Omental fat pad (tissue), 4 donors: ENCODE measurements at places on chromosomes 12 and 14.

DNA sequence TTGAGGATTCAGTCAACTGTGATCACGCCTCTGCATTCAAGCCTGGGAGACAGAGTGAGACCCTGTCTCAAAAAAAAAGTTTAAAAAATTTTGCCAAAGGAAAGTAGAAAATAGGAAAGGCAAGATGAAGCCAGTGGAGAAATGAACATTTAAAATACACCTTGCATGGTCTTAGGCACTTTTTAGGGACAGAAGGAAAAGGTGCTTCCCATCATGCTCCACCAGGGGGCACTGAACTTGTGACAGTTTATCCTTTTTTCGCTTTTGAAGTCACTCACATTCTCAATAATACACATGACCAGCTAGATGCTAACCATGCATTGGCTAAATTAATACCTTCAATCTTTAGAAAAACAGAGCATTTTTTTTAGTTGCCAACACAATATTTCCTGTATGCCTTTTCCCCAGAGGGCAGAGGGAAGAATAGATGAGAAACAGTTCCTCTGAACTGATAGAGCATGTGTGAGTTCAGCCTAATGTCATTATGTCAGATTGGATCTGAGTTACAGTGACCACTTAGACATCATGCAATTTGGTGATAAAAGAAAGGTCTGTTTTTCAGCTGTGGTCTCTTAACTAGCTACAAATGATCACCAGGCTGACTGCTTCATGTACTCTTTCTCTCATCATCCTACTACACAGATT lies 221.8 kb upstream of the SSTR1 start:
- no peak for DNase-seq

- no peak for DNase-seq
Observed at GRCh38 chr14:105492031-105492970, 1.3 kb downstream of the TEDC1 start.

DNA sequence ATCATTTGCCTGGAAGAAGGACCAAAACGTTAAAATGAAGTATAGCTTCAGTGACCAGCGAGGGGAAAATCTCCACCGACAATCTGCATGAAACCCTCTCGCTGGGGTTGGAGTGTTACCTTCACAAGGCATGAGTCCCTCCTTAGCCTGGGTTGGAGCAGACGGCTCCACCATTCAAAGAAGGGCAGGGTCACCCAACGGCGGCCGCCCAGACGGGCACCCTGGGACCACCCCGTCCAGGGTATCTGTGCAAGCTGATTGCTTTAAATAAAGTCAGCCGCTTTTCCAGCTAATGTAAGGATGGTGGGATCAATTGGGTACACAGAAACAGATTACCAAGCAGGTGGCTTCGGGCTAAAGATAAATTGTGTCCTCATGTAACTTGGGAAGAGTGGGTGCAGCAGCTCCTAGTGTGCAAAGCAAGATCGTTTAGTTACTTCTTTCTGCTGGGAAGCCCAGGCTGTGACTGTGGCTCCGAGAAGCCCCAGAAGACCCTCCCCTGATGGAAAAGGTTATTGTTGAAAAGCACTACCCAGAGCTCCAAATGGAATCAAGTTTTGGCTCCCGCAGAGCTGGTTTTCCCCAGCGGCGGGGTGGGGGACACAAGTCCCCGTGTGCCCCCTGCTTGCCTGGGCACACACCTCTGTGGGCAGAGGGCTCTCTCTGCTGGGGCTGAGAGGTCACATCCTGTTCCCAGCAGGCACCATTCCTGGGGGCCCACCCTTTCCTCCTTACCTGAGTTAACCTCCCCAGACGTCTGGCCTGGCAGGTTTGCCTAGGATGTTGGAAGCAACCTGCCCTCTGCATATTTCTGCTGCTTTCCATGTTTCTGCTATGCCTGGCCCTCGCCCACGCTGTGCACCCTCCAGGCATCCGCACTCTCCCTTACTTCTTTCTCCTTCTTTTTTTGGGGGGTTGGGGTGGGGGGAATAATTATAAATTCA lies 318.6 kb upstream of the DIO3 start:
- no peak for DNase-seq

DNA sequence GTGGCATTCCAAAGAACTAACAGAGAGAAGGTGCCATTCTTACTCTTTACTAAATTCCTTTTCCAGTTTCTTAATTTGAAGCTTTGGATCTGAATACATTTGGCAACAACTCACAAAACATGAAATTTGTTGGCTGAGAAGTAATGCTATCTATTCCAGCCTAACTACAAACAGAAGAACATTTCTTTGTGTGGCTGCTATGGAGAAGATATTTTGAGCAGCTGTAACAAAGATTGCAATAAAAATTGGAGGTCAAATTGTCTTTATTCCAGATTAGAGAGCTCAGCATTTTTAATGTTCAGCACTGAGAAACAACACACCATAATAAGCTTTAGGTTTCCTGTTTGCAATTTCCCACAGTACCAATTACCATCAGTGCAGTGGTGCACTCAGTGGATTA lies 835.8 kb upstream of the FLRT2 start:
- DNase-seq, result no peak

DNA sequence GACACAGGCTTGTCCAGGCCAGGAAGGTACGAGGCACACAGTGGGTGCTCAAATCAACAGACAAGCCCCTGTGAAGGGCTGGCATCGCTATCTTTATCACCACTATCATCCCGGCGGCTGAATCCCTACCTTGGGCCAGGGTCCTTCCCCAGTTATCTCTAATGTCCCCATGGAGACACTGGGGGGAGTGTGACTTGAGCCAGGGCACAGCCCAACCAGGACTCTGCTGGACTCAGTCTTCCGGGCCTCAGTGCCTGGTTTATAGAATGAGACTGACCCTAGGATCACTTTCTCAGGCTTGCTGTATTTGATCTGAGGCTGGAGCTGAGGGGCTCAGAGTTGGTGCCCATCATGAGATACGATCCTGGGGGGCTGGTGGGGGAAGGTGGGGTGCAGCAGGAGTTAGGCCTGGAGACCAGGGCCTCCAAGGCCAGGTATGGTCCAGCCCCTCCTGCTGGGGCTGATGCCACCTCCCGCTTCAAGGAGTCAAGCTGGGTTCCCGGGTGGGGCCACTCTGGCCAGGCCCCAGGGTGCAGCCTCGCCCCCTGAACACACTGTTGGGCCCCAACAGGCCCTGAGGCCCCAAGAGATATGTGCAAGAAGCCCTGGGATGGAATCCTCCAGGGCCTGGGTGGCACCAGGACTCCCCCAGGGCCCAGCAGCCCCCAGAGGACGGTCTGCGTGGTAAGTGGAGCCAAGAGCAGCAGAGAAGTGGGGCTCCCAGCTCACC lies 11.8 kb downstream of the BEGAIN start:
- DNase-seq, result no peak

GRCh38 chr12:103583008-103583407 lies 4.1 kb upstream of the STAB2 start:
- DNase-seq, result no peak

GRCh38 chr14:47778631-47779030 lies 103.2 kb upstream of the MDGA2 start:
- DNase-seq, result no peak
